Effector memory CD8-positive, alpha-beta T cell (primary cell): ENCODE measurements at places on chromosomes 7 and 10.

GRCh38 chr10:109450702-109451101, 472.6 kb downstream of the XPNPEP1 start:
- DNase-seq, result no peak

GRCh38 chr10:80168679-80169380, 36.3 kb downstream of the PLAC9 start:
- peak; percentile 26 for DNase-seq

- no peak for DNase-seq
Measured at GRCh38 chr10:34835908-34836508, 20.9 kb upstream of the PARD3 start.

- no peak for DNase-seq
Measured at GRCh38 chr10:317926-318325, 182.7 kb downstream of the ZMYND11 start.

DNA sequence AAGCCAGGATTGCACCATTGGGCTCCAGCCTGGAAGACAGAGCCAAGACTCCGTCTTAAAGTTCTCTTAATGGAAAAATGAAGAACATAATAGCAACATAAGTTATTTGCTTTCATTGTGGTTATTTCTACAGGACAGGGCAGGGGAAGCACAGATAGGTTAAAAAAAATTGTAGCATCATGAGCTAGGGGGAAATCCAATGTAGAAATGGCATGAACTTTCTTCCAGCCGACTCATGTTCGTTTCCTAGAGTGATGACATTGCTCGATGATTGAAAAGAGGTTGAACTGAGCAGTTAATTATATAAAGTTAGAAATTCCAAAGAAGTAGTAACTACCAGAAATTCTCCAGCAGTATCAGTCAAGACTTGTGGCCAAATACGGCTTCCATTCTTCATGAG, 64.9 kb downstream of the DAGLB start:
- DNase-seq, result no peak

DNA sequence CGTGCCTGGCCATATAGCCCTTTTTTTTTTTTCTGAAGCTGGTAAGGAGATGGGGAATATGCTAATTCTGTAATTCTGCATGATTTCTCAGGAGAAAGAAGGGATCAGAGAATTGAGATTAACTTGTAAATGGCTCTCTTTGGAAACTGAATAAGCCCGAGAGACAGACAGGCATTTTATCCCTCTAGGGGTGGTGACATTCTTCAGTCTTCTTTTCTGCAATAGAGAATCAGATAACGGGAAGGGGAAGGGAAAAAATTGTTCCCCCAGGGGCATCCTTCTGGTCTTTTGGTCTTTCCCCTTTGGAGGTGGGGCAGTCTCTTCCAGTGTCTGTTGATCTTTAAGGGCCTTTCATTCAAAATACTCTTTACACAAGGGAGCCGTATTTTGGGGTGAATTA, 34.2 kb downstream of the HK1 start:
- DNase-seq, result no peak
